ENCODE measurements at places on chromosomes 4 and X. TPM values are rescaled to one million over a fixed set of nuclear protein-coding genes. Genes with fewer than 3 reads are reported as not detected.

Gene LRAT
- 11.7 TPM for total RNA-seq

Gene NFKB1
- total RNA-seq = 36.9 TPM

Gene SLC2A9
- 10.4 TPM for total RNA-seq

Gene CT45A3
- total RNA-seq = not detected

Gene BTK
- 8.2 TPM for total RNA-seq

Gene FAM13A
- total RNA-seq = 43.8 TPM

Gene EMCN
- 13.9 TPM for total RNA-seq

Gene TMSB15A
- total RNA-seq = not detected

Gene SOD3
- 86.8 TPM for total RNA-seq

Measured in mucosa of gallbladder (tissue), 1 donor.